ENCODE measurements at places on chromosomes 4 and X.

DNA sequence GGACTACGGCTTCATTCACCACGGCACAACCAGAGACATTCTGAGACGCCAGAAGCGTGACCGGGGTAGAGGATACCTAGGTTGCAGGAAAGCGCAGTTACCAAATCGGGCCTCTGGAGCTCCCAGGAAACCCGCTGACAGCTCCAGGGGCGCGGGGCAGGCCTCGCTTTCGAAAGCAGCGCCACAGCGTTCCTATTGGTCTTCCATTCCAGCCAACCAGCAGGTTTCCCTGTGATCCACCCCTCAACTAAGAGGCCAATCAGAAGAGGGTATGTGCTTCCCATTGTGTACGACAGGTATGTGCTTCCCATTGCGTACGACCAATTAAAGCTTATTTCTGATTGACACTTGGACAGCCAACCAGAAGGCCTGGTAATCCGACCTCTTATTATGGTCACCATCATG is 14.9 kb downstream of the SNX12 start:
- DNase-seq = no peak

- no peak for DNase-seq
Measured at GRCh38 chrX:25003066-25003849, 12.5 kb downstream of the ARX start.

DNA sequence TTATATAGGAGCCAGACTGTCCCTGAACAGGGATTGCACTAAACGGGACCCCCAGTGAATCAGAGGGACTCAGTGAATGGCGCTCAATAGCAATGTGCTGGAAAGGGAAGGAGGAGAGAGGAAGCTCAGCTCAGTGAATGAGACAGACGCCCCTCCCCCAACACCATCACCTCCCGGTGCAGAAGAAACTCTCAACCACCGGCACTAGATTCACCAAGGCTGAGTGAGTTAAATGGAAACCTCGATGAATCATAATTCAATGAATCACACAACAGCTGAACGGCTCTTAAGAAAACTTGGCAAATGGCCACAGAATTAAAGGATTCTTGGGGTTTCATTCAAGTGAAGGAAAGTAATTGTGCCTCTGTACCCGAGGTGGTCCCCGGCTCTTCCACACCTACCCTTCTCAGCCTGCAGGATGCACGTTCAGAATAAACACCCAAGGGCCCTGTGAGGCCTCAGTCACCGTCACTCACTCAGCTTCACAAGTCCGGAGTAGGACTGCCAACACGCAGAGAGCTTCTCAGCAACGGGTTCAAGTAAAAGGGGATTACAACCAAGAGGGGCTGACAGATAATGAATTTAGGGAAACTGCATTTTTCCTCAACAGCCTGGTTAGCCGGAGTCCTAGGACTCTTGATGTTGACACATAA is 29.3 kb downstream of the CRMP1 start:
- peak; percentile 46 for DNase-seq

- no peak for DNase-seq
Measured at GRCh38 chrX:150475461-150475860, 93.0 kb upstream of the MTM1 start.

GRCh38 chr4:93671093-93671492 is 157.5 kb upstream of the ATOH1 start:
- DNase-seq = no peak

- peak; percentile 41 for DNase-seq
Measured at GRCh38 chrX:118807151-118808017, 16.2 kb upstream of the ZCCHC12 start.

DNA sequence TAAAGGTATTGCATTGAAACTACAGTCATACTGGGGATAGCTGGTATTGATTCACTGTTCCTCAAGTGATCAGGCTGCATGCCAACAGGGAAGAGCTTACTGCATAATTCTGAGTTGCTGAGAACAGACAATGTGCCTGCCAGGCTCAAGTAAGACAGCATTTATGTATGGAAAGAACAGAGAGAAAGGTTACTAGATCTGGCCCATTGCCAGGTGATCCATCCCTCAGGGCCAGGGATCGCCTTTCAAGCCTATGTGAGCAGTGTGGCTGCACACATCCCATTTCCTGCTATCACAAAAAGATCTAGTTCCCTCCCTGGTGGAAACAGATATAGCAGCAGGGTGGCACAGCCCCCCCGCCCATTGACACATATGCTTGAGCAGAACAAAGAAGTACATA is 254.0 kb downstream of the TMA16 start:
- no peak for DNase-seq

- DNase-seq = no peak
Measured at GRCh38 chr4:168511780-168512489, 15.1 kb downstream of the PALLD start.

GRCh38 chrX:2767631-2768455 is 16.0 kb downstream of the XG start:
- DNase-seq = no peak

DNA sequence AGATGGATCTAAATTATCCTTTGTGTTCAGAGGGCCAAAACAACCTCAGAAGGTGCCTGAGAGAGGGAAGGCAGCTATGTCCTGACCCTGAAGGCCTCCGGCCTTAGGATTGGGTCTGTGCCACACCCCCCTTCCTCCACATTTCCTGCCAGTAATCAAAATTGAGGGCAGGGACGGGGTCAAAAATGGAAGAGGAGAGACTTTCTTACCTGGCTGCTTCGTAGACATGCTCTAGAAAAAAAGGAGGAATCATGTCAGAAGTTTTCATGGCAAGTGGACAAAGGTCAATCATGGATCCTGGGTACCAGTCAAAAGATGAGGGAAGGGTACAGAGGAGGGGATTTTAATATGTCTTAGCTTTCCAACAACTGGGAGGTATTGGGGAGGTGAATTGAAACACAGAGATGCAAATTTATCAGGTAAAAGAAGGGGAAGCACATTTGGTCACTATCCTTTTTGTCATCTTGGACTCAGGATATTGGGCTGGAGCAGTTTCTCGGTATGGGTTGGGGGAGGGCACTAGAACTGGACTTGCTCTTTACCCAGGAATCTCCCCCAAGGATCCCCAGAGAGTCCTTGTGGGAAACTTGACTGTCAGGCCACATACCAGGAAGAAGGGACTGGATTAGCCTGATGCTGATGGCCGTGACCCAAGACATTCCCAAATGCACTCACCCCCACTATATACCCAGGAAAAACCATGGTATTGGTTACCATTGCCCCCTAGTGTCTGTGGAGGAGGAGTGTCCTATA is 17.1 kb downstream of the VSIG4 start:
- no peak for DNase-seq

GRCh38 chr4:179399054-179399782 is 1957.0 kb upstream of the AGA start:
- no peak for DNase-seq

- DNase-seq = no peak
Measured at GRCh38 chrX:153353416-153353815, 19.5 kb downstream of the ZNF275 start.

DNA sequence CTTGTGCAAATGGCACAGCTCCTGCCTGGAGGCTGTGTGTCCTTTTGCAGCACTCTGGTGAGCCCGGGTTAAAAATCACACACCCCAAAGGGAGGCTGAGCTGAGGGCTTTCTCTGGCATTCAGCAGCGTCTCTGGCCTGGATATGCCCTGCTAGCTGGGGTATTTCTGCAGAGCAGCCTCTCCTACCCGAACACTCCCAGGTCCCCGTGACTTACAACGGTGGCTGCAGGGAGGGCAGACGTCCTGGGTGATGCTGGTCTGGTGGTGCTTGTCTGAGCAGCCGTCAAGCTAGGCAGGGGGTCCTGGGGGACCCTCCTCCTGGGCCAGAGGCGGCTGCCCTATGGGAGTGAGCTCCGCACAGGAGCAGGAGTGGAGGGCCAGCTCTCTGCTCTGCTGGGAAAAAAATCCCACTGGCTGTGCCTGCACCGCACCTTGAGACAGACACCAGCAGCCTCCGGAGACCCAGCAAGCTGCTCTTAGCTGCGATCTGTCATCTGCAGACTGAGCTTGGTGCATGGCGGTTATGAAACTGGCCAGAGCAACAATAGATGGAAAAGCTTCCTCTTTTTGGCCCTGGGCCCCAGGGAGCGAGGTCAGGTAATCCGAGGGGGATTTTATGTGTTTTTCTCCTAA is 41.3 kb upstream of the ASMTL start:
- peak; percentile 89 for DNase-seq

All from RPMI8226 (cell line).